ENCODE measurements at places on chromosomes 5 and 9.

GRCh38 chr9:3908731-3909130 is 382.9 kb upstream of the RFX3 start:
- no peak for DNase-seq

- DNase-seq: no peak
These were observed 439.3 kb downstream of the DTWD2 start for GRCh38 chr5:118548761-118549720.

- DNase-seq: no peak
These were observed 19.5 kb downstream of the DBH start for GRCh38 chr9:133655701-133656100.

DNA sequence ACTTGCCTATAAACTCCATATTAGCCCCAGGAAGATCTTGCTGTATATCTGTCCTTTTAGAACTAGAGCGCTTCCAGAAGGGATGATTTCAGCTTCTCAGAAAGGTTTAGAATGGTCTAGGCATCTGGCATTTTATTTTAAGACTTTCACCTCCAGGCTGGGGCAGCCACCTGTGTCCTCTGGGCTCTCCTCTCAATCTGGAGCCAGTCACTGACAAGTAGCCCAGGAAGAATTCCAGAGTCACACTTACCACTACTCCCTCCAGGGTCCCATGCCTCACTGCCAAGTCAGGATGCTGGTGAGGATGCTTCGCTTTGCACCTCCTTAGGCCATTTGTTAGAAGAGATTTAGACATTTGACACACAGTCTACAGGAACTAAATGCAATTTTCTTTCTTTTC is 20.8 kb downstream of the B4GALT1 start:
- DNase-seq: no peak

- DNase-seq: no peak
These were observed 2.7 kb downstream of the MTRR start for GRCh38 chr5:7871653-7872052.

GRCh38 chr5:113760486-113760885 is 247.0 kb downstream of the YTHDC2 start:
- no peak for DNase-seq

DNA sequence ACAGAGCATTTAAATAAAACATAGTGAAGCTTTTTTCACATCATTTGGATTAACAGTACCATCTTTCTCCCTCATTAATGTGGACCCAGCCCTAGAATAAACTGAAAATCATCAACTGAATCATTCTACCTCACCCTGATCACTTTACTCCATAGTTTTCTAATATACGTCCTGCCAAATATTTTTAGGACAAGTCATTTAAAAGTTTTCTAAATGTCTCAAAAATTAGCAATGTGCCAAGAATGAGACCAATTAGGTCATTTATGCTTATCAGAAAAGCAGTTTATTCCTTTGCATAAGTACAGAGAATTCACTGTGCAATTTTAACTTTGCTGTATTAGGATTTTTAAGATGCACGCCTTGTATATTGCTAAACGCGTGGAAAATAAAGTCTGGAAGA is 284.4 kb downstream of the PIK3R1 start:
- no peak for DNase-seq

DNA sequence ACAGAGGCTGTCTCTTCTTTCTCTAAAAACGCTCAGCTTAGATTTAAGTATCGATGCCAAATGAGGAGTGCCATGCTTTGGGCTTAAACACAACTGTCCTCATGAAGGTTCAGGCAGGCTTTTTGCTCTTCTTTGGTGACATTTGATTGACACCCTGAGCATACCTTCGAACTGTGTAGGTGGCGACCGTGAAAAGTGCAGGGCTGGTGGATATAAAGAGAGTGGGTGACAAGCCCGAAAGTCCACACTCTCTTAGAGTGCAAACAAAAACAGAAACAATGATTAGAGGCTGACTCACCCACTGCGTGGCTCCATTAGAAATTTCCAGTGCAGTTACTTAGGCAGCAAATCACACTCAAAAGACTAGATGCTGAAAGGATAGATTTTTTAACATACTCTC is 141.7 kb downstream of the SYK start:
- no peak for DNase-seq

DNA sequence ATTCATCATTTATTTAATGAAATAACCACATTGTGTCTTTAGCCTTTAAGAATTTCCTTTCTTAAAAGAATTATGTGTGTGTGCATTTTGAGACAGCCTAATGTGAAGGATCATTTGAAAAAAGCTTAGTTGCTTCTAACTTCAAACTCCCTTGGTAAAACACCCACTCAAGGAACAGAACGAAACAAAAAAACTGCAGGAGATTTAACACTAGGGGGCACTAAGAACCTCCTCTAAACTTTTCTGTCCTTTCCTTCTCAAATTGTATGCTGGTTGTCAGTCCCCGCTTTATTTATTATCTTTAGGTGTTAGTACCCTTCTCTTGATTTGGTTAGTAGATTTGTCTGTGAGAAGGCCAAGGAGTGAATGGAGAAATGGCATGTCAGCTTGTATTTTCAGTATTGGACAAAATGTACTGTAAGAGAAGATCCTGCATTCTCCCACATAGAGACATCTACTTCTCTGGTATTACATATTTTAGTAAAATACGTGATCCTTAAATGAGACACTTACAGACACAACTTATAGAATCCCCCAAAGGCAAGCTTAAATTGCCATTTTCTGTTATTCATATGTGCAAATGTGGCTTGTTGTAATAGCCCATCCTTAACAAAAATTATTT is 229.7 kb downstream of the MRPS30 start:
- no peak for DNase-seq

DNA sequence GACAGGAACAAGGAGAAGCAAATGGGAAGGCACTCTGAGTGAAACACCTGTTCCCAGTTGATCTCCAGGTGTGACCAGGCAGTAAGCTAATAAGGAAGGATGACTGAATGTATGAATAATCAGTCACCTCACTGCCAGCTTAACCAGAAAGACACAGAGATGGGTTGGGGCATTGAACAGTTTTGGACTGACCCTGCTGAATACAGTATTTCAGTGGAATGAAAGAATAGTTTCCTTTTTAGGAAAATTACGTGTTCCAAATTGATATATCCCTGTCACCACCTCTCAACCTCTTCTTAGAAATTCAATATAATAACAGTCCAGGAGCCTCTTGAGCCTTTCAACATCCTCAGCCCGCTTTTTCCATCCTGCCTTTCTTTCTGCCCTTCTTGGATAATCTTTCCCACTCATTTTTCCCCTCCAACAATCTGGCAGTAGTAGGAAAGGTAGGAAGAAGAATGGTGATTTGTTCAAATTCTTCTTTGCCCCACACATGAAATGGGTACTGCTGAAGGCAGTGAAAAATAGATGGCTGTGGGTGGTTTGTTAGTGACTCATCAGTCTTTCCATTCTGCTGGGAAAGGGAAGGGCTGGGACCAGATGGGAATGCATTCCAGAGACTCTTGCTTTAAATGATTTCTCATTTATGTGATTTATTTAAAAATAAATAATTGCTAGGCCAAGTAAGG is 117.9 kb downstream of the ZSWIM6 start:
- DNase-seq: no peak

GRCh38 chr9:17229945-17230560 is 95.2 kb downstream of the CNTLN start:
- DNase-seq: peak; percentile 28

GRCh38 chr5:107670932-107671741 is at the start of gene EFNA5:
Gene EFNA5 (minus strand): TSS chr5:107670937.
- DNase-seq: no peak

DNA sequence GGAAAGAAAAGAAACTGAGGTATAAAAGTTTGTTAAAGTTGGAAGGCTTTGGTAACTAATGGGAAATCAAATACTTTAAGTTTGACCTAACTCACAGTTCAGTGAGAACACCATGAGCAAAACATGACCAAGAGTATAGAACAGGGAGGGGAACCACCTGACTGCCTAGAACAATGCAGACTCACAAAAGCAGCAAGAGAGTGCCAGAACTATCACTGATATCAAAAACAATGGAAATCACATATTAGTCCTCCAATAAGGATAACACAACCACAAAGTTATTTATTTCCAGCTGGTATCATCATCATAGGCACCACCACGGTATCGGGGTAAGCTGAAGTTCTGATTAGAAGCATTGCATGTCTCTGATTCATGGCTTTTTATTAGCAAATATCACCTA is 77.5 kb downstream of the TRPM6 start:
- no peak for DNase-seq

- DNase-seq: no peak
These were observed 93.3 kb upstream of the LMX1B start for GRCh38 chr9:126520453-126520852.

GRCh38 chr9:124444166-124444565 is 6.1 kb upstream of the ADGRD2 start:
- no peak for DNase-seq

GRCh38 chr9:114856215-114856941 is 50.5 kb upstream of the TNFSF15 start:
- DNase-seq: no peak

GRCh38 chr5:116137544-116138378 is 52.9 kb downstream of the COMMD10 start:
- DNase-seq: no peak

DNA sequence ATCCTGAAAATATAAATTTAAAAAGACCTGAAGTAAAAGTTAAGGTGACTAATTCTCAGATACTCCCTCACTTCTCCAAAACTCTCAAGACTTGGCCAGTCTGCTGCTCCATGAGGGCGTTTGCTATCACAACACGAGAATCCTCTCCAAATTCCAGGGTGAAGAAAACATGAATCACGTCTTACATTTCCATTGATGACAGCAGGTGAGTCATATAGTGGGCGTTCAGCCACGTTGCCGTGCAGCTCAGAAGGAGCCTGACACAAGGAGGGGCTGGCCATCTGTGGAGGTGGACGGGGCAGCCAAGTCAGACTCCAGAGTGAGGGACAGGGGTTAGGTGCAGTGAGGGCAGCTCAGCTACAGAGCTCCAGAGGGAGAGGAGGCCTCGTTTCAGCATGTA is 555.1 kb upstream of the ADAMTS16 start:
- DNase-seq: no peak

- DNase-seq: no peak
These were observed 550 bp downstream of the CORO2A start for GRCh38 chr9:98191671-98192502.

- no peak for DNase-seq
These were observed 8.7 kb downstream of the CCL21 start for GRCh38 chr9:34701023-34701768.

GRCh38 chr5:129652349-129653056 is 95.4 kb upstream of the MINAR2 start:
- no peak for DNase-seq

GRCh38 chr5:148607406-148607805 is 46.9 kb downstream of the HTR4 start:
- no peak for DNase-seq

- DNase-seq: no peak
These were observed 601.1 kb downstream of the IRX1 start for GRCh38 chr5:4196744-4197143.

- no peak for DNase-seq
These were observed 149.3 kb upstream of the COL5A1 start for GRCh38 chr9:134492281-134492691.

- no peak for DNase-seq
These were observed 120.5 kb upstream of the IRX4 start for GRCh38 chr5:2003206-2003605.

GRCh38 chr5:79456400-79456799 is 57.5 kb downstream of the HOMER1 start:
- no peak for DNase-seq

DNA sequence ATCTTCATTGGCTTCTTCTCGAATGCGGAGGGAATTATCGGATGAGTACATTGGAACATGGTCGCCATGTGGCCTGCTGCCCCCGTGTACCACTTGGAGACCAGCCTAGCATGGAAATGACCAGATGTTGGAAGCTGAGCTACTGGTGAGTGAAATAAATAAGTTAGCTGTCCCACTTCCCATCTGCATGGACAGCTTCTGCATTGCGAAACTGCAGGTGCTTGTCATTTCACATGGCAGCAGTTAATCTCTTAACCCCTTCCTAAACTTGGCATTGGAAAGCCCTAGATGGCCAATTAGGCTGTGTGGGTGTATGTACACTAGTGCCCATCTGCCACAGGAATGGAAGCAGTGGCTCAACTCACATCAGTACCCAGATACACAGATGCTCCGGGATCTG is 246.6 kb upstream of the IL12B start:
- DNase-seq: no peak

GRCh38 chr9:79390781-79391770 is 180.7 kb upstream of the TLE4 start:
- no peak for DNase-seq

- no peak for DNase-seq
These were observed at the start of gene PHF19 for GRCh38 chr9:120876842-120877240. Gene PHF19 (minus strand): TSS chr9:120877188. CDS start chr9:120874741, 2,447 bp downstream.

GRCh38 chr9:123544007-123544827 is 188.2 kb downstream of the CRB2 start:
- no peak for DNase-seq

- no peak for DNase-seq
These were observed 8.8 kb upstream of the SLC6A7 start for GRCh38 chr5:150181027-150181426.

- DNase-seq: no peak
These were observed 1.4 kb upstream of the CDKN2AIPNL start for GRCh38 chr5:134413046-134413445.

- DNase-seq: no peak
These were observed 67.9 kb downstream of the KIAA1958 start for GRCh38 chr9:112554516-112554915.

DNA sequence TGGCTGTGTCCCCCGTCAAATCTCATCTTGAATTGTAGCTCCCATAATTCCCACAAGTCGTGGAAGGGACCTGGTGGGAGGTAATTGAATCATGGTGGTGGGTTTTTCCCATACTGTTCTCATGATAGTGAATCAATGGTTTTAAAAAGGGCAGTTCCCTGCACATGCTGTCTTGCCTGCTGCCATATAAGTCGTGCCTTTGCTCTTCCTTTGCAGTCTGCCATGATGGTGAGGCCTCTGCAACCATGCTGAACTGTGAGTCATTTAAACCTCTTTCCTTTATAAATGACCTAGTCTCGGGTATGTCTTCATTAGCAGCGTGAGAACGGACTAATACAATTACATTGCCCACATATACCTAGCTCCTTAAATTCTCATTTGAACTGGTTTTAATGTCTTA is 353.0 kb upstream of the KLF4 start:
- no peak for DNase-seq

GRCh38 chr5:179318221-179318955 is 26.9 kb downstream of the ADAMTS2 start:
- DNase-seq: no peak

- DNase-seq: no peak
These were observed 58.2 kb downstream of the COL27A1 start for GRCh38 chr9:114213566-114213965.

Measured in NCI-H1436 treated with DMSO at 0.1 percent for 48 hours (cell line).